Endothelial cell of umbilical vein (primary cell): ENCODE measurements at places on chromosomes 4 and X.

GRCh38 chrX:149829751-149830191, 48.0 kb downstream of the MAGEA9 start:
- no peak for DNase-seq

DNA sequence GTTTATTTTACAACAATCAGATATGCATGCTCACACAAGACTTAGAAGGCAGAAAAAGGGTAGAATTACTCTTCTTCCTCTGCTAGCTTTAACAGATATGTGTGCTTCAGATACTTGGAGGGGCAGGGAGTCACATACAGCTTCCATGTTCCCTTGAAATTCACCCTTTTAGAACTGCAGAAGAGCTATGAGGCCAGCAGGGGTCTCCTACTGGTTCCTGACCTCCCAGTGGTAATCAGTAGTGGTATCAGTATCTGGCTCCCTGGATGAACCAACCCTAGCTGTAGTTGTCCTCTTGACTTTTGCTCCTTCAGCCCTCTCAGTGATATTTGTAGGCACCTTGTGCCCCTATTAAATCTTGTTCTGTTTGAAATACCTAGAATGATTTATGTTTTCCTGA, 81.5 kb downstream of the RCHY1 start:
- DNase-seq, result peak; percentile 19

DNA sequence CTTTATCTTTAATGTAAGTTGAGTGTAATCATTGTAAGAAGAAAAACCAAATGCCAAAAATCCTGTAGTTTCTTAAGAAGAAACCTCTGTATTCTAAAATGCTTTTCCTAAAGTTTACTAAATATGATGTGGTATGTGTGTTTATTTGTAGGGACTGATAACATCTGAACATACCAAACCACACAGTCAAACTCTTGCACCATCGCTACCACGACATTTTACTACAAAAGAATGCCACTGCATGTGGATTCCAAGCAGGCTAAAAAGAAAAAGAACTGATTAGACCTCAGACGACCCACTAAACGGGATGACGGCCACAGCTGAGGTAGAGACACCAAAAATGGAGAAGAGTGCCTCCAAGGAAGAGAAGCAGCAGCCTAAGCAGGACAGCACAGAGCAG, 46.1 kb downstream of the LAS1L start:
- no peak for DNase-seq

DNA sequence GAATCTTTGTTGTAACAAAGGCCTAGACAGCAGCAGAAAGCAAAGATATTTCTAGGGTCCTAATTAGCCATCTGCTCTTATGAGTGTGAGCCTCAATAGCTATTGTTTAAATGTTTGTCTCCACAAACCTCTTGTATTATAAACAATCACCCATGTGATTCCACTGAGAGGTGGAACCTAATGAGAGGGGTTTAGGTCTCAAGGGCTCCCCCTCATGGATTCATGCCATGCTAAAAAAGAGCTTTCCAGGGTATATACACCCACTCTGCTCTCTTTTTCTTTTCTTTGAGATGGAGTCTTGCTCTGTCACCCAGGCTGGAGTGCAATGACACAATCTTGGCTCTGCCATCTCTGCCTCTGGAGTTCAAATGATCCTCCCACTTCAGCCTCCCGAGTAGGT, 42.1 kb downstream of the TRIM61 start:
- DNase-seq, result no peak

- peak; percentile 69 for DNase-seq
Measured at GRCh38 chr4:153222707-153223426, 18.6 kb downstream of the TRIM2 start.

DNA sequence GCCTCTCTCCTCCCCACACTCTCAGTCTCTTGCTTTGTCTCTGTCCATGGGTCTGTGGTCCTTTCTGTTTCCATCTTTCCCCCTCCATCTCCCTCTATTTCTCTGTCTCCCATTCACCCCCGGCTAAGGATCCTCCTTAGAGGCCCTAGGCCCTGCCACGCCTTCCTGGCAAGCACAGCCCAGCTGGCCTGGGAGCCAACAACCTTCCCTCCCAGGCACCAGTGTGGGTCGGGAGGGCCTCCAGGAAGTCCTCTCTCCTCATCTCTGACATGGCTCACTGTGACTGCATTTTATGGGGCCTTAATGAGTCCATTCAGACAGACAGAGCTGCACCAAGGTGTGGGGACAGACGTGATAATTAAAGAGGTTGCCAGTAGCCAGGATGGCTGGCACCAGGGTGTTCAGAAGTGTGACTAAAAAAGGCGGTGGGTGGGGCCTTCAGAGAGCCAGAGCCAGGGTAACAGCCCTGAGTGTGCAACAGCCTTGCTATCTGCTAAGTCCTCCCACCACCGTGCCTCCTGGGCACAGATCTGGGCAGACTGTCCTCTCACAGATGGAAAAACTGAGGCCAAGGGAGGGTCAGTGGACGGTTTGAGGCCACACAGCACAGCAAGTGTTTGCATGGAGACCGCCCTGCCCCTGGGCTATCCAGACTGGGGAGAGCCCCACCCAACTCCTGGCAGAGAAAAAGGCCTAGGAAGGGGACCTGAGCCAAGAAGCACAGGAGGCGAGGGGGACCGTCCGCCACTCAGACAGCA, 31.5 kb downstream of the BLOC1S4 start:
- no peak for DNase-seq

GRCh38 chrX:31374786-31375185, 302.9 kb upstream of the FTHL17 start:
- DNase-seq, result no peak

DNA sequence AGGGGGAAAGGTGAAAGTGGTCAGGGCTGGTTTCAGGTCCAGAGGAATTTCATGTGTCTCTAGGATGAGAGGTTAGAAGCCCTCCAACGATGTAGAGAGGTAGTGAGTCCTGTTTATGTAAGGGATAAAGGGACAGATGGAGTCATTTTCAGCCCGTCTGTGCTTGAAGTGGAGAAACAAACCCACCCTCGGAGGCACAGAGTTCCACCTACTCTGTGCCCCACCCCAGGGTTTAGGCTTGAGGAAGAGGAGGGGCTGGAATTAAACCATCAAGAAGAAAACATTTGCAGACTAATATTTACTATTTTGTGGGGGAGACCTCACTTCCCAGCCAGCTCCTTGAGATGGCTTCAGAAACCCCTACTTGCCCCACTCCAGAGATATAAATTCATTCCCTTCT, 868 bp upstream of the GNL3L start:
- DNase-seq, result no peak

DNA sequence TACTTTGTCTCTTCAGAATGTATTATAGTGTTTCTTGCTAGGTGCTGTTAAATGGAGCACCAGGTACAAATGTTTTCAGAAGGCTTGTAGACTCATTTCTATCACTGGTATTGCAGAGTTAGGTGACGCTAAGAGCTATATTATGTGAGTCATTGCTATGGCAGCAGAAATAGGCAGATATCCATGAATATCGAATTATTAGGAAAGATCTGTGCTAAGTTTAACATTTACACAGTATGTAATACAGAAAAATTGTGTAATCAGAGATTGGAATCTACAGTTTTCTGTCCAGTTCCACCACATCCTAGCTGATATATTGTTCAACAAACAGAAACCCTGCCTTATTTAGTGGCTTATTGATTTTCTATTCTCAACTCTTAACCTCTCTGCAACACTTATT, 1025.5 kb downstream of the STIM2 start:
- no peak for DNase-seq

GRCh38 chrX:63426519-63426918, 75.4 kb upstream of the SPIN4 start:
- peak; percentile 28 for DNase-seq

GRCh38 chr4:60953826-60954225, 246.3 kb upstream of the ADGRL3 start:
- DNase-seq, result no peak

- no peak for DNase-seq
Measured at GRCh38 chr4:180521181-180521580, 1722.0 kb upstream of the TENM3 start.

GRCh38 chr4:157907226-157907946, 265.4 kb downstream of the GASK1B start:
- no peak for DNase-seq

DNA sequence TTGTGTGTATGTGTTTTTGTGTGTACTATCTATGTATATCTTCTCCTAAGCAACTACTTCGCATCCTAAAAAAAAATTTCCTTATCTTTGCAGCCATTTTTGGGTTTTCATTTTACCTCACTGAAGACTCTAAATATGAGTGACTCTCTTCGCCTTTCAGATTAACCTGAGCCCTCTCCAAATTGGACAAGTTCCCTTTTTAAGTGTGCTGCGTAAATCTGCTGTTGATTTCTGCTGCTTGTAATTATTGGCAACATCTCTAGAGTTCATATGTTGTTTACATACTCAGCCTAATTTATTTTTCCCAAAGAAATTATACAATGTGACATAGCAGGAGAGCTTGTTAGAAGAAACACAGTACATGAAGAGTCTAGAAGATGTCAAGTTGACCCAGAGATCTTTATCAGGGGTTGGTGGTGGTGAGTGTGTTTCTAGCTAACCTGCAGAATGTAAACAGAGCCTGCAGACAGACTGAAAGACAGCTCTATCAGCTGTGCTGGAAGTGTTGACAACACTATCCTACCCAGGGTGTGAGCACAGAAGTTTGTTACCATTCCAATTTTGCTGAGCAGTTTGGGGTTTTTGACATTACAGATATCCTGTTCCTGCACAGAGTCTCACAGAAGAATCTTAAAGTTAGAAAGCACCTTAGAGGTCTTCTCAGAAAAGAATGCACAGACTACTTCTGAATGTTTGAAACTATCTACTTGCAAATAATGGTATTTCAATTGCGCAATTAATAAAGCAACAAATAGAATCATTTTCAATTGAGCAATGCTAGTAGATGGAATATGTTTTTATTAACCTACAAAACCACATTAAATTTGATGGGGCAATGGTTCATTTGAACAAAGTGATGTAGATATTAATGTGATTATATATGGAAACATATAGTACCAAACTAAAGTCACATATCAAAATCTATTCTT, 12.5 kb downstream of the SOX3 start:
- no peak for DNase-seq

- DNase-seq, result peak; percentile 24
Measured at GRCh38 chr4:23135792-23136645, 443.3 kb downstream of the GBA3 start.

GRCh38 chr4:33954759-33955158, 2289.6 kb downstream of the ARAP2 start:
- no peak for DNase-seq

DNA sequence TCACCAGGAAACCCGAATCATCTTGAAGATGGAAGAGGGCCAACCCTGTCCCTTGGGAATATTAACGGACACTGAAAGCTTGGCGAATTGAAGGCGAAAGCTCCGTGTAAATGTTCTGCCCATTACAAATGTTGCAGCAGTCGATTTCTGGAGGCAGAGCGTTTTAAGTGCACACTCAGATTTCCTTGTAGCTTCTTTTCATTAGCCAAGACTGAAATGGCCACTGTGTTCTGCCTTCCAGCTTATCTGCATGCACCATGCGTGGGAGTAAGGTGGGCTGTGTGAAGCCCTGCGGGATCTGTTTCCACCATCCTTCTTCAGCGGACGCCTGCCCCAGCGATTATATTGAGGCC, 1.3 kb downstream of the SMIM20 start:
- DNase-seq, result no peak

DNA sequence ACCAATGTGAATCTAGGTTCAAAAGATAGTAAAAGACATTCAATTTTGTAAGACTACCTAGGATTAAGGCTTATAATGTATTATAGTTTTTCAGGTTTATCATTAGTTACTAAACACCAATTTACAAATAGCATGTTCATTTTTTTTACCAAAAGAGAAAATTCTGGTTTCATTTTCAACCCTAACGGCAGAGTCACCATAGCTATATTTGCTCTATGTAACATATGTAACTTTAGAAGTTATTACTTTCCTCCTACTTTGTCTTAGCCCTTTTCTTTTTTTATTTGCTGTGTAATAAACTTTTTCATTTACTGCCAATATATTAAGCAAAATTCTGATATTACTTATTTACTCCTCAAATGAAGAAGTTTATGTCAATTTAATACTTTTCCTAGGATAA, 639.6 kb downstream of the ARAP2 start:
- DNase-seq, result no peak

- DNase-seq, result no peak
Measured at GRCh38 chrX:54063361-54063760, 19.1 kb upstream of the PHF8 start.

DNA sequence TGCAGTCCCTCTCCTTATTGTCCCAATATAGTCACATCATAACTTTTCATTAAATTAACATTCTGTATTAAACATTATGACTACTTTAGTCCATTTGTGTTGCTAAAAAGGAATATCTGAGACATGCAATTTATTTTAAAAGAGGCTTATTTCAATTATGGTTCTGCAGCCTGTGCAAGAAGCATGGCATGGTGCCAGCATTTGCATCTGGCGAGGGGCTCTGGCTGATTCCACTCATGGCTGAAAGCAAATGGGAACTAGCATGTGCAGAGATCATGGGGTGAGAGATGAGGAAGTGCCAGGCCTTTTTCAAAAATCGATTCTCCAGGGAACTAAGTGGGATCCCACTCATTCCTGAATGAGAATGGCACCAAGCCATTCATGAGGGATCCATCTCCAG, 476.3 kb upstream of the RPS6KA3 start:
- no peak for DNase-seq

DNA sequence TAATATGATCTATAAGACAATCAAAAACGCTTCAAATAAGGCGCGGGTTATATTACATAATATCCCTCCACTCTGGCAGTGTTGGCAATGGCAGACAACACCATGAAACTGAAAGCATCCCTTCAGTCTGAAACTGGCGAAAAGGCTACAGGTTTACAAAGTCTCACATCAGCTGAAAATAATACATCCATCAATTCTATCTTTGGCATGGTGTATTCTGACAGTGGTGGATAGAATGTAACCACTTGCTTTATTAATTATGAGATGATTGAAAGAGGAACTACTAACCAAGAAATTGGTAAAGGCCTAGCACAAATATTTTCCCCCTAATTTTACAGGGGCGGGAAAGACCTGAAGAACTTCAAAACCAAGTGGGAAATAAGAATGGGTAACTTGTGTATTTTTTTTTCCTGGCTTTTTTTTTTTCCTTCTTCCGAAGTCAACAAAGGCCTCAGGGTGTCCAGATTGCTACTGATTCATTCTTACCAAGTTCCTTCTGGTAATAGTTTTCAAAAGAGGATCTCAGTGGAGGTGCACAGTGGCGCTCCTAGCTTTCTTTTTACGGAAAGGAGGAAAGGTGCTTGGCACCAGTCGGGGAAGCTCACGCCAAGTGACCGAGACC, 728 bp downstream of the UBA6 start:
- no peak for DNase-seq

- no peak for DNase-seq
Measured at GRCh38 chrX:74346088-74346487, 42.1 kb downstream of the ZCCHC13 start.

GRCh38 chr4:99352602-99353537, at the start of gene ADH1C:
TSS of gene ADH1C (minus strand) at chr4:99352746. CDS start at chr4:99352675, 71 bp downstream.
- no peak for DNase-seq

- peak; percentile 4 for DNase-seq
Measured at GRCh38 chr4:26406346-26406975, 83.8 kb downstream of the CCKAR start.

GRCh38 chr4:52991472-52991871, 129.4 kb downstream of the RASL11B start:
- no peak for DNase-seq
